Aorta (tissue), 5 donors: ENCODE measurements at places on chromosomes 3 and 15. TPM values are rescaled to one million over a fixed set of nuclear protein-coding genes. Genes with fewer than 3 reads are reported as not detected.

The COL8A1 gene
- total RNA-seq = 264 TPM

The ZNF774 gene
- 7.4 TPM for total RNA-seq

The SERPINI2 gene
- total RNA-seq = 0.51 TPM

The CORO2B gene
- total RNA-seq = 9.2 TPM

The AADACL2 gene
- 0.24 TPM for total RNA-seq

The ROBO2 gene
- total RNA-seq = 1.0 TPM

The CNTN4 gene
- total RNA-seq = 59.7 TPM

The PIERCE2 gene
- total RNA-seq = 0.75 TPM

The EFCC1 gene
- 3.1 TPM for total RNA-seq

- DNase-seq = no peak
Observed at GRCh38 chr3:10373686-10374261, 52.9 kb upstream of the SEC13 start.

DNA sequence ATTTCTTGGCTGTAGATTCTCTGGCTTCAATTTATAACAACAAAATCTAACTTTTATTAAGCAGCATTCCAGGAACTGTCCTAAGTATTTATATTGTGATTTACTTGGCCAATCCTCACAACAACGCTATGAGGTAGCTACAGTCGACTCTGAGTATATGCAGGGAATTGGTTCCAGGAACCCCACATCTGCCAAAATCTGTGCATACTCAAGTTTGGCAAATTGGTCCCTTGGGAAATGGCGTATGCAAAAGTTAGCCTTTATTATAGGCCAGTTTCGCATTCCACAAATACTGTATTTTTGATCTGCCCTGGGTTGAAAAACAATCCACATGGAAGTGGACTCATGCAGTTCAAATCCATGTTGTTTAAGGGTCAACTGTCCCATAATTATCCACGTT lies 53.9 kb downstream of the RAP2B start:
- no peak for DNase-seq

GRCh38 chr3:58551636-58552180 lies 14.7 kb upstream of the ACOX2 start:
- no peak for DNase-seq

DNA sequence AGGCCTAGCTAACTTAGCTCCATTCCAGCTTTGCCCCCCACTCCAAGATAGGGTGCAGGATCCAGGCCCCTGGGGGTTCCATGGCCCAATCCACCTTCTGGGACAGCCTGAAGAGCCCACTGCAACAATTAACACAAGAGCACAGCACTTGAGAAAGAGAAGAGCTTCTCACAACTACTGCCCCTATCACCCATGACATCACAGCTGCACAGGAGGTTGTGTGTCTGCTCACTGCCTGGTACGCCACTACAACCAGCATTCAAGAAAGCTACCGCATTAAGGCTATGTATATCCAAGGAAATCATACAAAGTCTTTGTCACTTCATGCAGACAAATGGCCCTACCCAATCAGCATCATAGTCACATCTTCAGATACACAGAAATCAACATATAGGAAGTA lies 62.0 kb downstream of the MYO5A start:
- DNase-seq = no peak

GRCh38 chr3:66348704-66349103 lies 127.9 kb downstream of the SLC25A26 start:
- DNase-seq = no peak

DNA sequence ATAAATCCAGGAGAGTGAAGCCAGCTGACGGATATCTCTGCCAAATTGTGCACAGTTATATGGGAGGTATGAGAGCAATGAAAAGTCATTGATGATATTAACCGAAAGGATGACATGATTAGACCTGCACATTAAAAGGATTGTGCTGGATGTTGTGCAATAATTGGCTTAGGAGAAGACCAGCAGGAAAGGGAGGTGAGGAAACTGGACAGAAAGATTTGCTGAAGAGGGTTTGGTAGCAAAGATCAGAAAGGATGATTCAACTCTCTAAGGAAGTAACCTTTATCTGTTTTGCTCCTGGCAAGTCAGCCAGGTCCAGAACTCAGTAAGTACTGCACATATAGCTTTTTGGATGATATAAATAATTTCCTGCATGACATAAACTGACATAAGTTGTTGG lies 704.7 kb downstream of the GRM7 start:
- no peak for DNase-seq

DNA sequence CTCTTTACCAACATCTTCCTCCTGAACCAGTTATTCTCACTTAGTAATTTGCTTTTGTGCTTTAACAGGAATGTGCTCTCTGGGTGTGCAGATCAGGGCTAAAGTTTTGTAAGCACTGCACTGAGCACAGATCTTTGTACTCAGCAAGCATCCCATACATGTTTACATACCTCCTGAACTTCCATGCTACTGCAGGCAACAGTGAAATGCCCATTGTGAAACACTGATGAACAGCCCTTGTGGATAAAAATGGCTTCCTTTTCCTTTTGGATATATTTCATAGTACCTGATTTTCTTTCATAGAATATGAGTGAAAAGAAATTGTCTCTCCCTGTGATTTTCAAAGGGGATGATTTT lies 855.9 kb downstream of the MCTP2 start:
- no peak for DNase-seq

- DNase-seq = no peak
Observed at GRCh38 chr3:151210676-151211381, 7.8 kb upstream of the GPR171 start.

GRCh38 chr3:99699841-99700240 lies 61.4 kb downstream of the COL8A1 start:
- no peak for DNase-seq

- DNase-seq = no peak
Observed at GRCh38 chr3:31408720-31409119, 124.0 kb upstream of the STT3B start.

DNA sequence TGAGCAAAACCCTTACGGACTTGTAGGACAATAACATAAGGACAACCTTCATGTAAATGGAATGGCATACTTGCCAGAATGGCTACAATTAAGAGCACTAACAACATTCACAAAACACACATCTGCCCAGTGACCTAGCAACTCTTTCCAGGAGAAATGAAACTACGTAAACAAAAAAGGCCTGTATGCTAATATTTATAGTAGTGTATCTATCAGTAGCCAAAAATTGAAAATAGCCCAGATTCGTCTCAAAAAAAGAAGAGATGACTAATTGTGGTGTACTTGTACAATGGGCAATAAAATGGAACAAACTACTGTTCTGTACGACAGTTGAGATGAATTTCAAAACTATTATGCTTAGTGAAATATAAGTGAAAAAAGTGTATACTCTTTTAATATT lies 38.4 kb downstream of the CMC1 start:
- DNase-seq = no peak

DNA sequence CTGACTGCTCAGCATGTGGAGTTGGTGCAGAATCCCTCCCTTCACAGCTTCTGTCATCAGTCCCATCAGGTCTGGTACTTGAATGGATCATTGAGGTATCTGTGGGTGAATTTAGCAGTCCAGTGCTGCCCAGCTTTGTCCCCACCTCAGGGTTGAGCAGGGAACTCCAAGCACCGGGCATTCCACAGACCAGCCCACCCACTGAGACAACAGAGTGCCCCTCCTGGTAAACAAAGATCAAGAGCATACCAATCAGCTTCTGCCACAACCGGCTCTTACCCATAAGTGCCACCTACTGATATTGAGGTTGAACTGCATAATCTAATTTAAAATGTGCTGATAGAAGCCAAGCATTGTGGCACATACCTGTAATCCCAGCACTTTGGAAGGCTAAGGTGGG lies 57.1 kb upstream of the FXR1 start:
- DNase-seq = no peak

GRCh38 chr3:193347521-193348501 lies 30.7 kb downstream of the ATP13A5 start:
- DNase-seq = no peak

DNA sequence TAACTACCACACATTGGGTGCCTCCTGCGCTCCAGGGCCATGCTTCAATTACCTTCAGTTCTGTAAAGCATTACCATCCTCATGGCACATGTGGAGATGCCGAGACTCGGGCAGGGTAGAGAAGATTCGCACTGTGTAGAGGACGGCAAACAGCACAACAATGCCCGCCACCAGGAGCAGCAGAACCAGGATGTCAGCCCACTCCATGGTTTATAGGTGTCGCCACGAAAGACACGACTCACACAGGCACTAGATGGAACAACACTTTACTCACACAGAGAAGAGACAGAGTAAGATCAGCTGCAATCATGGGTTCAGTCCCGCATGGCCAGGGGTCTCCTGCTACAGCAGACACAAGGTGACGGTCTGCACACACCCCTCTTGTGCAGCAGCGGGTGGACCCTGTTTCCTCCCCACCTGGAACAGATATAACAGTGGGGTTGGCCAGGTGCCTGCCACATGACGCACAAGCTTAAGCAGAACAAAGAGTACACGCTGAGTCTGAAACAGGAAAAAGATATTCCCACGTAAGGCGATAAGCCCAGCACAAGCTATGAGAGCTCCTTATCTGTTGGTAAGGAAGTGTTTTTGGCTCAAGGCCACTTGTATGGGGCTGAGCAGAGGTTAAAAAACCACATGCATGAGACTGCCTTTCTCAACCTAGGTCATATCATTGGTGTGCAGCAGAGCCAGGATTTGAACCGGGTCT lies 2.5 kb upstream of the TBC1D21 start:
- no peak for DNase-seq

- DNase-seq = no peak
Observed at GRCh38 chr15:77808075-77808474, 175.4 kb upstream of the LINGO1 start.

DNA sequence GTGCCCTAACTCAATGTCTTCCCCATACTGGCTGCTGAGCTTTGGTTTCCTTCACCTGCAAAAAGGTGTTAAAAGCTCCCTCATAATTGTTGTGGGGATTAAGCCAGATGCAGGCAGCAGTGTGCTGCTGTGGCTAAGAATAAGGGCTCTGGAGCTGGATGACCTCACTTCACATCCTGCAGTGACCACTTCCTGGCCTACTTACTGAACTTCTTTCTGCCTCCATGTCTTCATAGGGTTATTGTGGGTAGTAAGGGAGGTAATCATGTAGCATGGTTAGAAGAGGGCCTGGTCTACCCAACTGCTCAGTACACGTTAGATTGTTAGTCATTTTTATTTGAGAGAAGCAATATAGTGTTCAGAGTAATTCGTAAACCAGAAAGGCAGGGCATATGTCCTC lies 18.4 kb downstream of the GYG1 start:
- no peak for DNase-seq

DNA sequence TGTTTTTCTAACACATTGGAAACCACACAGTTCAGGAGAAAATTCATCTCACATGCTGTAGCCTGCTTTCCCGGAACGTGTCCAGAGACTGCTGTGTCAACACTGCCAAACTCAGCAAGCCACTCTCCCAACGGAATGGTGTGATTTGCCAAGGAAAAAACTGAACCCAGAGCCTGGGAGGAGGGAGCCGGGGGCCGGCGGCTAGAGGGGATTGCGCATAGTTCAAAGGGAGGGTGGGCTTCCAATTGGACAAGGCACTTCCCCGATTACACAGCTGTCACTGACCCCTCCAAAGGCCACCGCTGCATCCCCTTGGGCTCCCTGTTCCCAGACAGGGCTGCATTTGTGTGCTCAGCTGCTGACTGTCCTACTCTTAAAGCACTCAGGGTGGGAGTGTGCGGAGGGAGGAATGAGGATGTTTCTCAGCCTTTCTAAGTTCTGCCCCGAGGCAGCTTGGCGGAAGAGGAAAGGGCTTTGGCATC lies 256.2 kb downstream of the ZNF621 start:
- DNase-seq = peak; percentile 77

- DNase-seq = peak; percentile 93
Observed at GRCh38 chr3:27666708-27667107, 55.4 kb downstream of the EOMES start.

DNA sequence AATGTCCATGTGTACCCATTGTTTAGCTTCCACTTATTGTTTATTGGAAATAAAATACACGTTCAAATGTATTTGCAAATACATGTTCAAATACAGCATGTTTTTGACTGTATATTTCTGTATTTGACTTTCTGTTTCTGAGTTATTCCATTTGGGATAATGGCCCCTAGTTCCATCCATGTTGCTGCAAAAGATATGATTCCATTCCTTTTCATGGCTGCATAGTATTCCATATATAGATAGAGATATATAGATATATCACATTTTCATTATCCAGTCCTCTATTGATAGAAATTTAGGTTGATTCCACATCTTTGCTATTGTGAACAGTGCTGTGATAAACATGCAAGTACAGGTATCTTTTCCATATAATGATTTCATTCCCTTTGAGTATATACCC lies 241.4 kb upstream of the SOX2 start:
- no peak for DNase-seq

- no peak for DNase-seq
Observed at GRCh38 chr3:181764544-181764943, 52.8 kb downstream of the SOX2 start.

DNA sequence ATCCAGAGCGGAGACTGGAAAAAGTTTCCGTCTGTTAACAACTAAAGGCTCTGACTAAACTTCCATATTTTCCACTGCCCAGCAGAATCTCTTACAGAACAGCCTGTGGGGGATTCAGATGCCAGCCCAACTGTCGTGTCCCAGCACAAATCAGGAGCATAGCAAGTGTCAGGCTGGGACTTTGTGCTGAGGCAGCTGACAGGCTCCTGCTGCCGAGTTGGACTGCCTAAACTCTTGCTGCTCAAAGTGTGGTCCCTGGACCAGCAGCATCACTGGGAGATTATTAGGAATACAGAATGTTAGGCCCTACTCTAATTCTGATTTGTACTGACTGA lies 31.2 kb upstream of the CMTM7 start:
- DNase-seq = no peak
